IMR-90 (cell line): ENCODE measurements at places on chromosomes 2 and 18.

GRCh38 chr18:70491734-70492348 is 203.0 kb downstream of the SOCS6 start:
- DNase-seq: peak; percentile 32

- peak; percentile 44 for DNase-seq
Measured at GRCh38 chr18:58541146-58541788, 87.6 kb downstream of the ALPK2 start.

DNA sequence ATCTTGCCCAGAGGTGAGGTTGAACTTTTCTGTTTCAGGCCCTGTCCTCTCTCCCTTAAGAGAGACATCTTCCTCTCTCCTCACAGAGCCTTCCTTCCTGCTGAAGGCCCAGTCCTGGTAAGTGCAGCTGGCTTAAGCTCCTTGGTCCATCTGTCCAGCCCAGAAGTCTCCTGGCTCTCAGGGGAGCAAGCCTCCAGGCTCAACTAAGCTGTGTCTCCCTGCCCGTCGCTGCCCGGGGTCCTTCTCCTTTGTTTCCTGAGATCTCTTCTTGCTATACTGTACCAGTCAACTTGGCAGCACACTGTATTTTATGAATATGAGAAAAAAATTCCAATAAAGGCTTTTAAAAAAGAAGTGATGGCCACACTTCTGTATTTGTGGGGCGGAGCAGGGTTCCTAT is 77.4 kb downstream of the KCNF1 start:
- no peak for DNase-seq

DNA sequence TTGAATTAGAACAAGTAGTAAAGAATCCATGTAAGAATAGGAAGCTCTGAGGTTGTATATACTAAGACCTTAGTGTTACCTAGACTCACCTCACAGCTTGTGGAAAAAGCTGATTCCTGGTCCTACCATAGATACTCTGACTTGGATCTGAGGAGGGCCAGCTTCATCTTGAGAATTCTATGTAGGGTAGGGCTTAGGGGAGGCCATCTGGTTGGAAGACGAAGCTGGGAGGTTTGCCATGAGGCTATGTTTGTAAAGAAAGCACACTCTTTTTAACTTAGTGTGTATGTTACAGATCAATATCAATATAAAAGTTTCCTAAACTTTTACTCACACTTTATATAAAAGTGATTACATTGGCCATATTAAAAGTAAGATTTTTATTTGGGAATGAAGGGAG is 77.1 kb upstream of the GALNT5 start:
- no peak for DNase-seq

GRCh38 chr2:33441235-33441810 is 35.1 kb upstream of the RASGRP3 start:
- peak; percentile 78 for DNase-seq

- DNase-seq: peak; percentile 93
Measured at GRCh38 chr2:47189635-47190034, 34.5 kb upstream of the STPG4 start.

DNA sequence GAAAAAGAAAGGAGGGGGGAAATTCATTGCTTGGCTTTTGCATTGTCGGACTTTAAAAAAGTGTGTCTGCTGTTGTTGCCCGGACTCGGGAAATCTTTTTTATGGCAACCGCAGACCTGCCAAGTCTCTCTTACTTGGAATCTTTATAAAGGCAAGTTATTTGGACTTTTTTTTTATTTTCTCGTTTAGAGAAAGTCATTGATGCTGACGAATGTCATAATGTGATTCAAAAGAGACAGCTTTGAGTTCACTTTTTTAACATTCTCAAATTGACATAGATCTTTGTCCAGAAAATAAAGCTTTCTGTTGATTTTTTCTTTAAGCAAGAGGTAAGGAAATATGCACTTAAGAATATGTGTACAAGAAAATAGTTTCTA is 651 bp upstream of the ZNF521 start:
- no peak for DNase-seq

- DNase-seq: no peak
Measured at GRCh38 chr2:239093952-239094351, 246.1 kb downstream of the TWIST2 start.

- DNase-seq: no peak
Measured at GRCh38 chr2:168471163-168471475, 15.0 kb downstream of the CERS6 start.

GRCh38 chr2:206693399-206694137 is 24.6 kb downstream of the DYTN start:
- DNase-seq: peak; percentile 69

DNA sequence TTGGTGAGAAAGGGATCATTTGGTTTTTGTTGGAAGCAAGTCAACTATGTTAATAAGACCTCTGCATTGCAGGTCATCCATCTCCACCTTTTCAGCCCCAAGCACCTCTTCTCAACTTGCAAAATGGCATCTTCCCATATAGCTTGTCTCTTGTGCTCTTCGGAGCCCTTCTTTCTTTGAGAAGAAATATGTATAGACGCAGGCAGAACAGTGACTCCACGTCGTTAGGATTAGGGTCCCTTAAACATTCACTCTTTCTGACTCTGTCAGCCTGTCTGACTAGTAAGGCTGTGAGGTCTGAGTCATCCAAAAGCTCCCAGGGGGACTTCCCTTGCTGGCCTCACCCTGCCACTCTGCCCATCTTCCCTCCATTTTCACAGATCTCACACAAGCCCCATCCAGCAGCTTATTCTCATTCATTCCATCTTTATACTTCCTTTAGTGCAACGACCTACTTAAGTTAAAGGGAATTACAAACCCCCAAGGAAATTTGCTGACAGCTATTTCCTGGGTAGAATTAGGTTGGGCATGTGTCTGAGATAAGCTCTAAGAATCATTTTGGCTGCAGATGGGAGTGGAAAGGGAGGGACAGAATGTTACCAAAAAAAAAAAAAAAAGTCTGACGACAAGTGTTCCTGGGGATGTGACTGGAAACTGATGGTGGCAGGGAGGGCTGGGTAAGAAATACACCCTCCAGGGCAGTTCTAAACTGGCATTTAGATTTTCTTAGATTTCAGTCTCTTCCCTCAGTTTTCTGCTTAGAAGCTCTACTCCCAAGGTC is 37.7 kb upstream of the MEX3C start:
- no peak for DNase-seq

DNA sequence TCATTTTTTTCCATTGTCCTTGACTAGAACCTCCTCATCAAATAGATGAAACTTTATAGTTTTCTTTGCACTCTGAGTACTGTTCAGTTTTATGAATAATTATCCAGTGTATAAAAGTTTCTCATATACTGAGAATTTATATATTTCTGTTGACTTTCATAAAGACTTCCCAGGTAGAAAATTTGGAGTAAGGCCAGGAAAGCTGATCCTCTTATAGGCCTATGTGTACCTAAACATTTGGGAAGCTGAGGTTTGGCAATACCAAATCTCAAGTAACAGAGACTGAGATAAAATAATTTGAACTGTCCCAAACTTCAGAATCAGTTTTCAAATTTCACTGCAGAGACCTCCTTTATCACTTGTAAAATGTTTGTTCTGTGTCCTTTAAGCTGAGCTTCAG is 43.4 kb downstream of the CCDC102B start:
- no peak for DNase-seq

- DNase-seq: no peak
Measured at GRCh38 chr2:224532931-224533330, 52.2 kb downstream of the CUL3 start.

- DNase-seq: no peak
Measured at GRCh38 chr2:168525716-168526446, 69.8 kb downstream of the CERS6 start.

DNA sequence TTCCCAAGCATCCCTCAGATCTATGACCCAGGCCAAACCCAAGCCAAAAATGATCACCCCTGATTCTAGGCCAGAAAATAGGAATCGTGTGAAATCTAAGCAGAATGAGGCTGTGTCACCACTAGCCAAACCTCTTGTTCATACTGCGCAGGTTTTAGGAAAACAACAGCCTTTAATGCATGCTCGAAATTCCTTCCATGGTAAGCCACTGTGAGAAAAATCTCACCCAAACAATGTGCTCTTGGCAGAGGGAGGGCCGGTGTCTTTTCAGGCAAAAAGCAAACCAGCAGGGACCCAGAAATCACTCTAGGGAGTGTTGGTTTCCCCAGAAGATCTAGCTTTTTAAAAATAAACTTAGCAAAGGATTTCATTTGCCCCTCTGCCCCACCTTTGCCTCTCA is 71.2 kb upstream of the FOSL2 start:
- DNase-seq: peak; percentile 59

DNA sequence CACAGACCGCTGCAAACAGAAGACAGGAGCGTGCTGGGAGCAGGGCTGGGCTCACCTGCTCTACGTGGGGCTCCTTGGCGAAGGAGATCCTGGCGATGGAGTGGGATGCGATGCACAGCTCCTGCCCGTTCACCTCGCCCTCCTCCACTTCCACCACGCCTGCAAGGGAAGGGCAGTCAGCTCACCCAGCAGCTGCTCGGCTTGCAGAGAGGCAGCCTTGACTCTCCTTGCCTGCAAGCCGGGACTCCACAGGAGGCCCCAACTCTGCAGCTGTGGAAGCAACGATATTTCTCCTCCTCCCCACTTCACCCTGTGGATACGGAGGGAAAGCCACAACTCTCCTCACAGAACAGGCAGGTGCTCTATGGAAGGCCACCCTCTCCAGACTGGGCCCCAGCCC is 35.1 kb downstream of the THAP4 start:
- DNase-seq: no peak

DNA sequence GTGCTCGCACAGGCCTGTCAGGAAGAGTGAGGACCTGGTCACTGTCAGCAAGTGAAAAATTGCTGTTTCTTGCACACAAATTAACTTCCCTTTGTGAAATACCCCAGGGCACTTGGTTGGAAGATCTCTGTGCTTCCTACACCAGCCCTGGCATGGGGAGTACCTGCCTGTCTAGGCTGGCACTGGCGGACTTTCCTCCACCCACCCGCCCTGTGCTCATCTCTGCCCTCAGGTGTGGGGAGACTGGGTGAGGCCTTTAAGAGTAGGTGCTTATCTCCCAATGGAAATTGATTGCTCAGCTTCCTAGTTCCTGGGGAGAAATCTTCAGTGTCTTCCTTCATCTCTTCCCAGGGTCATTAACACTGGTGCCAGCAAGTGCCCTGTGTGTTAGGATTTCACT is 42.1 kb downstream of the IMPA2 start:
- no peak for DNase-seq

DNA sequence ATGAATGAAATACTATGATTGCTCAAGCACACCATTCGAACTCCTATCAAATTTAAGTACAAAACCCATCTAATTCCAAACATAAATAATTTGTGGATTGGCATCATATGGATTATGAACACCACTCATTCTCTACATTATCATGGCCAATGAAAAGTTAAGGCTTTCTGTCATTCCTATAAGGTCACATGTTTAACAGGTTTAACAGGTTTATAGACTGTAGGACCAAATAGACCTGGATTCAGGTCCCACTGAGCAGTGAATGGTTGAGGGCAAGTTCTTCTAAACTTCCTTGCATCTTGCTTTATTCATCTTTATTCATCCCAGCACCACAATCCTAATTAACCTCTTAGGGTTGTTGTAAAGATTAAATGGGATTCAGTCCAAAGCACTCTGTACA is 33.4 kb downstream of the FBXO36 start:
- no peak for DNase-seq

DNA sequence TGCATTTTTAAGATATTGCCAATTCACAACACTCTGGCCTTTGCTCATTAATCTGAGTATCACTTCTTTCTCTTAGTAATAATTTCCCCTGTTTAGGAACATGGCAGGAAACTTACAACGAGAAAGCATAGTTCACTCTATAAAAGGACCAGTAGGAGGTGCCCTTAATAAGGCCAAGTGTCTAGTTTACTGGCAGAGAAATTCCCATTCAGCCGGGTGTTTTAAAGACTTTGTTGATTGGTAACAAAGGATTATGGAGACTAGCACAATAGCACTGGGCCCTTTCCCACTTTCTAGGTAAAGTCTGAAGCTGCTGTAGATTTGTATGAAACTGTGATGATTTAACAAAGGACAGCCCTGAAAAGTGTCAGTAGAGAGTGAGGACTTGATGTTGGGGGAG is 3.1 kb downstream of the DCC start:
- peak; percentile 2 for DNase-seq
